ENCODE measurements at places on chromosomes 2 and 18.

DNA sequence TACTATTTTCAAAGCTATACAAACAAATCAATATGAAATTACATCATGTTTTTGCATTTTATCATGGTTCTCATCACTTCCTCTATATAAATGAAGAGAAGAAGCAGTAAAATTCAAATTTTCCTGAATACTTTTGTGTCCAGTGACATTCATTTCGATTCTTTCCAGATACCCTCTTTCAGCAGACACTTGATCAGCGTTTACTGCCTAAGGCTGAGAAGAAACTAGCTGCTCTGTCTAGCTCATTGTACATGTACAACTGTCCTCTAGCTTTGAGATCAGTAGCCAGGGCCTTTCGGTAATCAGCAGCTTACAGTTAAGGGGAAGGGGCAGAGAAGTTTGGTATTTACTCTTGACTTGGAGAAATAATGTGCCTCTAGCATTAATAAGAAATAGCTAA, 4.8 kb downstream of the VRK2 start:
- no peak for DNase-seq
- H3K4me3 ChIP-seq, result no peak overlapping the region
- H3K27me3 ChIP-seq, result no peaks in the 10 kb centered on the region

DNA sequence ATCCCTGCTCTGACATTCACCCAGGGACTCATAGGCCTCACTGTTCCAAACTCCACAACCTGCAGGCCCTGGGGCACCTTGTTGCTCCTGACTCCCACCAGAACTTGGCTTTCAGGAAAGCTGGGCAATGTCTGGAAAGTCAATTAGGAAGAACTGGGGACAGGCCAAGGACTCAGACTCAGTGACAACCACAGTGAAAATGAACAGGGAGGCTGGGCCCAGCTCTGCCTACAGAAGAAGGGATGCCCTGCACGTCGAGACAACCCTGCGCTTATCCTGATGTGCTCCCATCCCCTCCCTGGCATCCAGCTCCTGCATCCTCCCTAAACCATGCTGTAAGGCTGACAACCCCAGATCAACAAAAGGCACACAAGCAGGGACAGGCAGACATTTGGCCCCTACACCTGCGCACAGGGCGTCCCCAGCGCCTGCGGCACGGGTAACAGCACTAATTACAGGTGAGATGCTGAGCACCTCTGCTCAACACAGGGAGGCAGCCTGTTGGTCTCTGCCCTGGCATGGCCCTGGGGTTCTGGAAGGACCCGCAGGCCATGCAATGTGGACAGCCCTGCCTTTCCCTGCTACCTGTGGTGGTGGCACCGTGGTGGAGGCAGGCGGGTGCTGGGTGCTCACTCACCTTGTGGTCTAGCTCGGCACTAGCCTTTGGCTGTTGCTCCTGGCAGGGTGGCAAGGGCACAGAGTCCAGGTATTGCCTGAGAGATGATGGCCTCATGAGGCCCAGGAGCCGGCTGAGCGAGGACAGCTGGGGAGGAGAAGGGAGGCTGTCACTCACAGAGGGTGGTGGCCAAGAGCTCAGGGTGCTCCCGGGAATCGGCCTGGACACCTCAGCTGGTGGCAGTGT, 23.6 kb upstream of the SEMA4C start:
- peaks cover 35% of the 10 kb centered on the region for H3K4me1 ChIP-seq
- H3K36me3 ChIP-seq, result no peaks in the 10 kb centered on the region
- no peaks in the 10 kb centered on the region for H3K27me3 ChIP-seq
- no peak overlapping the region for H3K27ac ChIP-seq
- no peak overlapping the region for H3K4me3 ChIP-seq
- no peak for DNase-seq

DNA sequence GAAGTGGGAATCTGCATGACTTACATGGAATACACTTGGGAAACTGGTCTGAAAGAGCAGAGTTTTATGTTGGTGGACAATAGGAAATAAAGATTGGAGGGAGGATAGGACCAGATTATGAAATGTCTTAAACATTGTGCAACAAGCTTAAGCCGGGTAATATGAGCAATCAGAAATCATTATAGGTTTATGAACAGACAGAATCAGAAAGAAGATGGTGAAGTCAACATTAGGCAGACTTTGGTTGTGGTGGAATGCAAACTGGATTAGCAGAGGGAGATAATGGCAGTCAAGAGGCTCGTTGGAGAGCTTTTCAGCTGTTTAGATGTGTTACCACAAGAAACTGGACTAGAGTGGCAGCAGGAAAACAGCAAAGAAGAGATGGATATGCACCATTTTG, 43.5 kb downstream of the CRIM1 start:
- no peak overlapping the region for H3K4me3 ChIP-seq
- H3K27me3 ChIP-seq, result no peaks in the 10 kb centered on the region
- H3K4me1 ChIP-seq, result no peaks in the 10 kb centered on the region
- H3K36me3 ChIP-seq, result no peaks in the 10 kb centered on the region

GRCh38 chr18:55477499-55477859, 110.5 kb downstream of the TCF4 start:
- H3K27ac ChIP-seq, result peak overlapping the region; percentile 38
- no peaks in the 10 kb centered on the region for H3K36me3 ChIP-seq
- DNase-seq, result no peak
- H3K4me1 ChIP-seq, result no peaks in the 10 kb centered on the region
- H3K4me3 ChIP-seq, result peak overlapping the region; percentile 53
- no peaks in the 10 kb centered on the region for H3K27me3 ChIP-seq

- H3K36me3 ChIP-seq, result no peaks in the 10 kb centered on the region
- H3K27ac ChIP-seq, result no peak overlapping the region
- H3K27me3 ChIP-seq, result no peaks in the 10 kb centered on the region
- H3K4me1 ChIP-seq, result no peaks in the 10 kb centered on the region
- no peak for DNase-seq
These were observed 6.1 kb downstream of the HJURP start for GRCh38 chr2:233848276-233848675.

DNA sequence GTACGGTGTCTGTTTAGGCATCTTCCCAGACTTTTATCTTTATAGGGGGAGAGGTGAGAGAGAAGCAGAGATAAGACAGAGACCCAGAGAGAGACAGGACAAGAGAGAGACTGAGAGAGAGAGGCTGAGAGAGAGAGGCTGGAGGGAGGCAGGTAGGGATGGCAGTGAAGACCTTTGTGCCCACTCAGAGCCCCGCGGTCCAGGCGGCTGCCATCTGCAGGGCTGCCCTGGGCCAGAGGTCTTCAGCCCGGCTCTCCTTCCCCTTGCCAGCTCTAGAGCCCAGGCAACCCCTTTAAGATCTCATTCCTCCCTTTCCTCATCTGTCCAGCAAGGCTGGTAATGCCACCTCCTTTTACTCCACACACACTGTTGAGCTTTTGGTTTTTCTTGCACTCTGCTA, 610.0 kb downstream of the GALR1 start:
- no peak for DNase-seq
- peaks cover 6% of the 10 kb centered on the region for H3K27me3 ChIP-seq
- no peak overlapping the region for H3K4me3 ChIP-seq

DNA sequence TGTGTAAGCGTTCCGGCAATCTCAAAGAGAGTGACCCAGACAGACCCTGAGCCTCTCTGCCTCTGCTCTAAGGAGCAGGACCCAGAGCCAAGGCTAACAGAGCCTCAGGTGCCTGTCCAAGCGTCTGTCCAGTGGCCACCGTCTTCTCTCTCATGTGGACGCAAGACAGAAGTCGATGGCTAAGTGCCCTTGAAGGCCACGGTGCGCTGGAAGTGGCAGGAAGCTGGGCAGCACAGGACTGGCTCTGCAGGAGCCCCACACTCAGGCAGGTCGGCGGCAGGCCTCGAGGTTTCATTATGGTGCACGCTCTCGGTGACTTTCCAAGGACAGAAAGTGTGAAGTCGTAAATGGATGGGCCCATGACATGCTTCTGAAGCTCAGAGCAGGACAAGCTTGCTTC, 49.1 kb downstream of the HDAC4 start:
- no peak overlapping the region for H3K4me3 ChIP-seq
- peaks cover 14% of the 10 kb centered on the region for H3K36me3 ChIP-seq
- H3K27ac ChIP-seq, result no peak overlapping the region

DNA sequence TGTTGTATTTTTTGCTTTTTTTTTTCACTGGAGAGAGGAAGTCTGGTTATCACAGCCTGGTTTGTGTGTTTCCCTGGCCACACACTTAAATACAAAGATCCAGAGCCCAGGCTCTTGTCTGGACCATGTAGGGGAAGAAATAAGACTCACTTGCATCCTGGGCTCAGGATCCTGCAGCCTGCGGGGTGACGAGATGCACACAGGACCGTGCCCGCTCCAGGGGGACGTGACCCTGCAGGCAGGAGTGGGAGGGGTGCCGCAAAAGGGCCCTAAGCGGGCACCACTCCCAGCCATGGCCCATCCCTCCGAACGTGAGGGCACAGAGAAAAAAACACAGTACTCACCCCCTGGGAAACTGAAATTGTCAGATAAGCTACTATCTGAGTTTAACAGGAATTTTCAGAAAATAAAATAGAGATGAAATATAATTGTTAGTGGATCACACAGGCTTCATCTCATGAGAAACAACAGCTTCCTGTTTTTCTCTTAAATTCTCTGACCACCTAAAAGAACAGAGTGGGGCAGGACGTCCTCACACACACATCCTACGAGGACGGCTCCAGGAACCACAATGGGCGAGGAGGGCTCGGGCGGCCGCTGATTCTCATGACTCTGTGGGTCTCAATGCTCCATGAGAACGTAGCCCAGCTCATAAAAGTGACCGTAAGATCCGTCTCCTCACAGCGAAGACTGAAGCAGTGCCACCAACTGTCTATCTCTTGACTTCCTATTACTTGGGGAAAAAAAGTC, 142.6 kb upstream of the ALKAL2 start:
- H3K4me3 ChIP-seq, result peak overlapping the region; percentile 47
- H3K27me3 ChIP-seq, result no peaks in the 10 kb centered on the region
- peak overlapping the region; percentile 87 for H3K27ac ChIP-seq
- H3K4me1 ChIP-seq, result peaks cover 18% of the 10 kb centered on the region

DNA sequence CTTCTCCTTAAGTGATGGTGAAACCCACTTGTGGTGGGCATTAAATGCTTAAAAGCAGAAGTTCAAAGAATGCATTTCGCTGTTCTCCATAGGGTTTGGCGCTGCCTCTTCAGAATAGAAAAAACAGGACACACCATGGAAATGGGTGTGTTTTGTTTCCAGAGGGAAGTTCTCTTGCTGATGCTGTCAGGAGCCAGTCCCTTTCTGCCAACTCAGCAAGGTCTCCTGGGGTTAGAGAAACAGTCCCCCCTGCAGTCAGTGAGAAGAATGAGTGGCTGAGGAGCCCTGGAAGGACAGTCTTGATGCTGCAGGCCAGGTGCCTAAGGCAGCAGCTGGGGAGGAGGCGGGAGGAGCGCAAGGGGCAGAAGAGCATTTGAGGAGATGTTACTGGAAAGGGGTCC, 37.8 kb upstream of the ASAP2 start:
- DNase-seq, result no peak
- peaks cover 15% of the 10 kb centered on the region for H3K27me3 ChIP-seq
- no peaks in the 10 kb centered on the region for H3K36me3 ChIP-seq
- H3K27ac ChIP-seq, result no peak overlapping the region
- no peaks in the 10 kb centered on the region for H3K4me1 ChIP-seq
- H3K4me3 ChIP-seq, result no peak overlapping the region

- no peaks in the 10 kb centered on the region for H3K4me1 ChIP-seq
- H3K36me3 ChIP-seq, result no peaks in the 10 kb centered on the region
- H3K4me3 ChIP-seq, result no peak overlapping the region
- DNase-seq, result peak; percentile 6
- no peaks in the 10 kb centered on the region for H3K27me3 ChIP-seq
These were observed 90.4 kb upstream of the SLC35G4 start for GRCh38 chr18:11518788-11519685.

GRCh38 chr2:124953921-124954320, 928.8 kb downstream of the CNTNAP5 start:
- no peaks in the 10 kb centered on the region for H3K36me3 ChIP-seq
- H3K27ac ChIP-seq, result no peak overlapping the region
- H3K27me3 ChIP-seq, result no peaks in the 10 kb centered on the region
- DNase-seq, result no peak
- no peaks in the 10 kb centered on the region for H3K4me1 ChIP-seq

- DNase-seq, result peak; percentile 6
- no peaks in the 10 kb centered on the region for H3K36me3 ChIP-seq
- no peaks in the 10 kb centered on the region for H3K27me3 ChIP-seq
- peaks cover 10% of the 10 kb centered on the region for H3K4me1 ChIP-seq
- no peak within 1 kb of the TSS for H3K27ac ChIP-seq
These were observed at the start of gene CD302 for GRCh38 chr2:159797543-159798375. TSS of gene CD302 (minus strand) at chr2:159798208. CDS start at chr2:159798198, 10 bp downstream.

GRCh38 chr2:19349911-19350677, 8.3 kb downstream of the OSR1 start:
- no peaks in the 10 kb centered on the region for H3K36me3 ChIP-seq
- DNase-seq, result no peak
- peaks cover 9% of the 10 kb centered on the region for H3K4me1 ChIP-seq
- H3K4me3 ChIP-seq, result peak overlapping the region; percentile 45

DNA sequence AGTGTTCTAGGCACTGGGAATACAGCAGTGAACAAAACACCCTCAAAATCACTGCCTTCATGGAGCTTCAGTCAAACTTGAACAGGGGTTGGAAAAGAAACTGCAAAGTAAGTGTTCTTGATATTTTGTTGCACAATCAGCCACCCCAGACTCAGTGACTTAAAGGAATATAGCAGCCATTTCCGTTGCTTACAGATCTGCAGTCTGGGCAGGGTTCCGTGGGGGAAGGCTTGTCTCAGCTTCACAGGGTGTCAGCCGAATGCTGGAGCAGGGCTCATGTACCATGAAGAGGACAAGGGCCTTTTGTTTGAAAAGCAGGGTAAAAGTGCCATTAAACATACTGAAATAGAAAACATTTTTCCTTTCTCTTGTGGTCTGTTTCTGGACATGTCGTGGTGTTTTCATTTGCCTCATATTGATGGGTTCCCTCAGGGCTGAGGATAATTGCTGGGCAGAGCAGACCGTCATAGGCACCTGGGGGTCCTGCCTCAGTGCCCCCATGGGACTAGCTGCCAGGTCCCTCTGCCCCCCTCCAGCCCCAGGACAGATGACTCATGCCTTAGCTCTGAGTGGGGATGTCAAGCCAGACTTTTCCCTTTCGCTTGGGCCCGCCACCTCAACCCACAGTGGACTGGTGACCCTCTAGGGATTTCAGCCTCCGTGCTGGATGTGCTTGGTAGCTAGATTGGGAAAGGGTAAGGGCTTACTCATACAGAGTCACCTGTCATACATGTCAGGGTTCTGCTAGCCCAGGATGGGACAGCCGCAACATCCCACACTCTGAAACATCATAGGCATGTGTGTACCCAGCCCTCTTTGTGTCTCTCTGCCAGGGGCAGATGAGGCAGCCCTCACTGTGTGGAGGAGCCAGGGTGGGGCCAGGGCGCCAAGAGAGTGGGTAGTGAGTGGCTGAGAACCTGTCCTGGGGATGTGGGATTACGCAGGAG, 96.5 kb downstream of the PTPRM start:
- no peaks in the 10 kb centered on the region for H3K27me3 ChIP-seq
- no peak for DNase-seq
- H3K36me3 ChIP-seq, result no peaks in the 10 kb centered on the region
- H3K4me3 ChIP-seq, result no peak overlapping the region
- no peaks in the 10 kb centered on the region for H3K4me1 ChIP-seq

- no peak overlapping the region for H3K4me3 ChIP-seq
- H3K36me3 ChIP-seq, result no peaks in the 10 kb centered on the region
- no peaks in the 10 kb centered on the region for H3K4me1 ChIP-seq
- H3K27me3 ChIP-seq, result no peaks in the 10 kb centered on the region
These were observed 308.8 kb upstream of the FIGN start for GRCh38 chr2:164044622-164045021.

- H3K27me3 ChIP-seq, result no peaks in the 10 kb centered on the region
- no peaks in the 10 kb centered on the region for H3K4me1 ChIP-seq
- H3K36me3 ChIP-seq, result no peaks in the 10 kb centered on the region
- DNase-seq, result no peak
- no peak overlapping the region for H3K4me3 ChIP-seq
These were observed 224.5 kb downstream of the SLC4A3 start for GRCh38 chr2:219851801-219852481.

- H3K27me3 ChIP-seq, result no peaks in the 10 kb centered on the region
- H3K4me1 ChIP-seq, result no peaks in the 10 kb centered on the region
- no peak overlapping the region for H3K4me3 ChIP-seq
- H3K27ac ChIP-seq, result no peak overlapping the region
These were observed 76.5 kb upstream of the TMEM247 start for GRCh38 chr2:46402874-46403273.
